ENCODE measurements at places on chromosomes 5 and 9. TPM values are rescaled to one million over a fixed set of nuclear protein-coding genes. Genes with fewer than 3 reads are reported as not detected.

Gene TRIM7
- 42.6 TPM for total RNA-seq

Gene FBXL7
- 3.0 TPM for total RNA-seq

Gene ANXA2R
- 0.46 TPM for total RNA-seq

Gene ALDH1B1
- total RNA-seq = 120 TPM

Gene GGTA1
- 3.2 TPM for total RNA-seq

- no peak overlapping the region for H3K27ac ChIP-seq
- no peak overlapping the region for H3K4me3 ChIP-seq
- no peaks in the 10 kb centered on the region for H3K27me3 ChIP-seq
- H3K36me3 ChIP-seq = no peaks in the 10 kb centered on the region
Observed at GRCh38 chr9:133921866-133922265, 70.3 kb downstream of the VAV2 start.

- peaks cover 70% of the 10 kb centered on the region for H3K27me3 ChIP-seq
- no peak overlapping the region for H3K4me3 ChIP-seq
- no peaks in the 10 kb centered on the region for H3K4me1 ChIP-seq
- no peak overlapping the region for H3K27ac ChIP-seq
- no peaks in the 10 kb centered on the region for H3K36me3 ChIP-seq
- no peak for DNase-seq
Observed at GRCh38 chr9:132439153-132439552, 29.1 kb downstream of the CFAP77 start.

DNA sequence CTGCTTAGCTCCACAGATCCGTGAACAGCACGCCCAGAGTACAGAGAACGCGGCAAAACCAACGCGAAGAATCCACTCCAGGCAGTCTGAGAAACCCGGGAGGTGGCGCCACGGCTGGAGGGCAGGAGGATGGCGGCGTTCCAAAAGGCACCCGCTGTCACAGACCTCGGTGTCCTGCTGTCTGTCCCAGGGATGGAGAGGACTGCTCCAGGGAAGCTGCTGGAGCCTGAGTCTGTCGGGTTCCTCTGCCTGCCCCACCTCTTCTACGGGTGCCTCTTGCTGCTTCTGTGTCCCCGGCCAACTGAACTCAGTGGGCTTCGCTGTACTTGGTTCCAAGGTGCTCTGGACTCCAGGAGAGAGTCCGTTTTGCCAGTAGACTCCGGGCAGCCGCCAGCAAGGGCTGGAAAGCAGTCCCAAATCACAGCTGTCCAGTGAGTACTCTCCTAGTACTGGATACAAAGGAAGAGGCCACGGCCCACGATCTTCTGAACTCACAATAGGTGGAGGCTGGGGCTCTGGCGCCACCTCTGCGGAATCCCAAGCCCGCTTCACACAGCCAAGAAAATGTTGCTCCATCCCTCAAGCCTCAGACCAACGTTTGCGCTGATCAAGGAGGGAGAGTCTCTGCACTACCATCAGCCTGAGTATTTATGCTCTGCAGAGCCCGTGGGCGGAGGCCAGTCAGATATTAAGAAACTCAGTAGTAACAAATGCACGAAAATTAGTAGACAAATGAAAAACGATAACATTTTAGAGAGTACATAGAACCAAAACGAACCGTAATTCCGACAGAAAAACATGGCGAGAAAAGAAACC lies 440 bp downstream of the ANXA2R start:
- peak; percentile 75 for DNase-seq
- H3K4me1 ChIP-seq = peaks cover 27% of the 10 kb centered on the region
- H3K36me3 ChIP-seq = no peaks in the 10 kb centered on the region
- peak overlapping the region; percentile 75 for H3K4me3 ChIP-seq
- H3K27ac ChIP-seq = peak overlapping the region; percentile 96

GRCh38 chr9:629146-629545 lies 212.4 kb upstream of the DMRT1 start:
- no peak for DNase-seq
- no peaks in the 10 kb centered on the region for H3K27me3 ChIP-seq
- H3K4me3 ChIP-seq = no peak overlapping the region
- no peaks in the 10 kb centered on the region for H3K36me3 ChIP-seq
- H3K4me1 ChIP-seq = peaks cover 3% of the 10 kb centered on the region

DNA sequence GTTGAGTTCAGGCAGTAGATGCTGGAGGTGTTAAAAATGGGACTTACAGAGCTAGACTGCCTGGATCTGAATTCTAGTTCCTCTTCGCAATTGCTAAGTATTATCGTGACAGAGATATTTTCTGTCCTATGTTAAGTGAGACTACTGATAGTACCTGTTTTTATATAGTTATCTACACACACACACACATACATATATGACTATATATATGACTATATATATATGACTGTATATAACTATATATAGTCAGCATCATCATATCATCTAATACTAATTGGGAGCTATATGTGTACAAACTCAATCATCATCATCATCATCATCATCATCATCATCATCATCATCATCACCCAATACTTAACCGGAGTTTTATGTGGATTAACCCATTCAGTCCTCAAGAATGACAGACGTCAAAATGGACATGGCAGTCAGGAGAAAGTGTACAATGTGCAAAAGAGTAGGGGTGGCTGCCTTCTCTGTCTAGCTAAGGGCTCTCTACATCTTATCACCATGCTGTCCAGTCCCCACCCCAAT lies 7.3 kb downstream of the PIK3R1 start:
- H3K27ac ChIP-seq = no peak overlapping the region
- H3K27me3 ChIP-seq = no peaks in the 10 kb centered on the region
- H3K36me3 ChIP-seq = peaks cover 18% of the 10 kb centered on the region
- DNase-seq = no peak
- peak overlapping the region; percentile 4 for H3K4me3 ChIP-seq

DNA sequence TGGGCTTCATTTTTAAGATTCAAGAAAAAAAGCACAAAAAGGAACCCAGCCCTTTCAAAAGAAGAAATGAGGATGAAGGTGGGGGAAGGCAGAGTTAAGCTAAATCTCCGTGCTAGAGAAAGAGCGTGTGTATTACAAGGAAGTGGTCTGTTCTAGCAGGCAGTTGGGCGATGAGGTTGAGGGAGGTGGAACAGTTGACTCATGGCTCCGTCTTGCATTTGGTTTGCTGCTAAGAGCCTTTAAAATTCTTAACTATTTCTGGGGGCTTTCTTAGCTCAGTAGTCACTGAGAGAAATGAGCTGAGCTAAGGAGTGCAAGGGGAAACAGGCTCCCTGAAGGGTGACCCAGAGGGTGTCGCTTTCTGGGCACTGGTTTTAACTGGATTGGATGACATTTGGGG lies 117.4 kb downstream of the GCNT1 start:
- no peaks in the 10 kb centered on the region for H3K36me3 ChIP-seq
- no peaks in the 10 kb centered on the region for H3K27me3 ChIP-seq
- no peak overlapping the region for H3K27ac ChIP-seq
- DNase-seq = no peak
- H3K4me3 ChIP-seq = no peak overlapping the region
- H3K4me1 ChIP-seq = no peaks in the 10 kb centered on the region

DNA sequence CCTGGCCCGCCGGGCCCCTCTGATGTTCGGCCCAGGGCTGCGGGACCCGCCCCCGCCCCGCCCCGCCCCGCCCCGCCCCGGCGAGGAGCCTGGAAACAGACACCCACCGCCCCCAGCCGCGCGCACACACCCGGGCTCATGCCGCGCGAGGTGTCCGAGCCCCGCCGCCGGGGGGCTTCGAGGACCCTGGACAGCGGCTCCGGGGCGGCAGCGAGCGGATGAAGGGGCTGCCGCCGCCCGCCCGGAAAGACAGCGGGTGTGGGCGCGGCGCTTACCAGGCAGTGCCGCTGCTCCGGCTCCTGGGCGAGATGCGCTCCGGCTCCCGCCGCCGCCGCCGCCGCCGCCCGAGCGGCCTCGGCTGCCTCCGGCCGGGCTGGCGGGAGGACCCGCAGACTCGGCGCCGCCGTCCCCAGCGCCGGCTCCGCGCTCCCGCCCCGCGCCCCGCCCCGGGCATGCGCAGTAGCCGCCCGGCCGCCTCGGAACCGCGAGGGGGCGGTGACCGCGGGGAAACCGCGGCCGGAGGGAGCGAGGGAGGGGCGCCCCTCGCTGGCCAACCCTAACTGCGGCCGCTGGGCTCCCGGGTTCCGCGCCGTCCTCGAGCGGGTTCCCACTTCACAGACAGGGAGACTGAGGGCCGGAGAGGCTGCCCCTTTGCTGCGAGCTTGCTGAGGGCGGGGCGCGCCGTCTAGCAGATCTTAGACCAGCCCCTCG lies at the start of gene GPRIN1:
Gene GPRIN1 (minus strand): TSS at position 433 of the 711 bp plus-strand sequence. CDS start 10,322 bp downstream, outside the sequence.
- DNase-seq = peak; percentile 63
- H3K4me3 ChIP-seq = peak within 1 kb of the TSS; percentile 67
- no peaks in the 10 kb centered on the region for H3K4me1 ChIP-seq
- H3K36me3 ChIP-seq = no peaks in the 10 kb centered on the region
- peaks cover 4% of the 10 kb centered on the region for H3K27me3 ChIP-seq
- H3K27ac ChIP-seq = no peak within 1 kb of the TSS

- H3K27me3 ChIP-seq = no peaks in the 10 kb centered on the region
- DNase-seq = no peak
- H3K27ac ChIP-seq = no peak overlapping the region
- no peaks in the 10 kb centered on the region for H3K4me1 ChIP-seq
Observed at GRCh38 chr5:2471152-2471879, 280.2 kb downstream of the IRX2 start.

GRCh38 chr9:92146610-92147009 lies 31.4 kb upstream of the SPTLC1 start:
- H3K4me3 ChIP-seq = no peak overlapping the region
- no peaks in the 10 kb centered on the region for H3K4me1 ChIP-seq
- DNase-seq = peak; percentile 38
- no peaks in the 10 kb centered on the region for H3K36me3 ChIP-seq
- no peaks in the 10 kb centered on the region for H3K27me3 ChIP-seq
- no peak overlapping the region for H3K27ac ChIP-seq

DNA sequence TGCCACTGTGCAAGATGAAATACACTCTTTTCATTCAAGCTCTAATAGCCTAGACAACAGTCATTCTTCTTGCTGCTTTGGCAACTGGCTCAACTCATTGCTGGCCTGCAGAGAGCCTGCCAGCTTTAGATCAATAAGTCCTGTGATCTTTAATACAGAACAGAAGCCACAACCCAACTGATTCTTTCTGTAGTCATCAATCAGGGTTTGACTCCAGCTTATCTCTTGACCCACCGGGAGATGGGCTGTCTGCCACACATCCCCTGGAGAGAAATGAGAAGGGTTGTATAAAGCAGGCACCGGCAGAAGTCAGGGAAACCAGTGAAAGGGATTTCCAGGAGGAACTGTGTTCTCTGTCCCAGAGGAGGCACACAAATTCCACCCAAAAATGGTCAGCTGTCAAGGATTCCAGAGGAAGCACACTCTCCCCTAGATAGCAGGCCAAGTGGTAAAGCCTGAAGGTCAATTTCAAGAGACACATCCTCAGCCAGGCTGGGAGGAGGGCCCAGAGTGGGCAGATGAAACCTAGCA lies 24.5 kb downstream of the LHFPL2 start:
- DNase-seq = no peak
- H3K27ac ChIP-seq = no peak overlapping the region
- no peaks in the 10 kb centered on the region for H3K27me3 ChIP-seq
- H3K36me3 ChIP-seq = no peaks in the 10 kb centered on the region
- peaks cover 6% of the 10 kb centered on the region for H3K4me1 ChIP-seq

DNA sequence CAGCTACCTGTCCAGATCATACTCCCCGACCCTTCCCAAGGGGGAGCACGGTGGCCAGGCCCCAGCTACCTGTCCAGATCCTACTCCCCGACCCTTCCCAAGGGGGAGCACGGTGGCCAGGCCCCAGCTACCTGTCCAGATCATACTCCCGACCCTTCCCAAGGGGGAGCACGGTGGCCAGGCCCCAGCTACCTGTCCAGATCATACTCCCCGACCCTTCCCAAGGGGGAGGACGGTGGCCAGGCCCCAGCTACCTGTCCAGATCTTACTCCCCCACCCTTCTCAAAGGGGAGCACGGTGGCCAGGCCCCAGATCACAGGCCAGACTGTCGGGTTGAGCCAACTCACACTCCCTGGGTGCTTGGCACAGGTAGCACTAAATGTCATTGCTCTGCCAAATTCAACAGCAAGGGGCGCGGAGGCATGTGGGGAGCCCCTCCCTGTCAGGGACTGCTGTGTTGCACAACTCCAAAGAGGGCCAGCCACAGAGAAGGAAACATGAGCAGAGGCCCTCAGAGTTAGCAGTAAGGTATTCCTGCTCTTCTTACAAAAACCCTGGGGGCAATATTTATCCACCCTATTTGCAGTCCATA lies 136.9 kb downstream of the OLFM1 start:
- H3K27me3 ChIP-seq = peaks cover 41% of the 10 kb centered on the region
- H3K36me3 ChIP-seq = no peaks in the 10 kb centered on the region
- H3K27ac ChIP-seq = no peak overlapping the region
- H3K4me1 ChIP-seq = no peaks in the 10 kb centered on the region

GRCh38 chr9:28651050-28651722 lies 1077.9 kb upstream of the C9orf72 start:
- H3K4me1 ChIP-seq = no peaks in the 10 kb centered on the region
- no peak overlapping the region for H3K27ac ChIP-seq
- H3K4me3 ChIP-seq = no peak overlapping the region
- H3K36me3 ChIP-seq = no peaks in the 10 kb centered on the region

- no peak overlapping the region for H3K27ac ChIP-seq
- H3K27me3 ChIP-seq = no peaks in the 10 kb centered on the region
- H3K4me3 ChIP-seq = no peak overlapping the region
- no peaks in the 10 kb centered on the region for H3K4me1 ChIP-seq
- H3K36me3 ChIP-seq = no peaks in the 10 kb centered on the region
- DNase-seq = no peak
Observed at GRCh38 chr5:56993241-56993640, 41.3 kb upstream of the MIER3 start.

DNA sequence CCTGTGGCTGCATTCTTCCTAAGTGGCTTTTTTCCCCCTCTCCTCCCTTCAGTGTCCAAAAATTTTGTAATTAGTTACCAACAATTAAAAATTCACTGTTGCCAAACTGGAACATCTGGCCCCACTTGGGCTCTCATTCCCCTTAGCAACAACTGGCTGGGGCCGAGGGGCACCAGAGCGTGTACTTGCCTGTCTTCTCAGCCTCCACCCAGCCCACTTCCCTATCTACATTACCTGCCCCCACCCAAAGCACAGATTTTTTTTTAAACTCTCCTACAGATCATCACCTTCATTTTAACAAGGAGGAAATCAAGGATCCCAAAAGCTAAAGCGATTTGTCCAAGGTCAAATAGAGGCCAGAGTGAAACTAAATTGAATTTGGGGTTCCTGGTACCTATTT lies 278.8 kb downstream of the EBF1 start:
- no peak for DNase-seq
- H3K4me1 ChIP-seq = no peaks in the 10 kb centered on the region
- H3K4me3 ChIP-seq = no peak overlapping the region
- no peaks in the 10 kb centered on the region for H3K27me3 ChIP-seq

GRCh38 chr5:61304590-61305381 lies 27.3 kb upstream of the ZSWIM6 start:
- H3K4me1 ChIP-seq = peaks cover 17% of the 10 kb centered on the region
- no peak overlapping the region for H3K4me3 ChIP-seq
- no peak for DNase-seq
- H3K36me3 ChIP-seq = no peaks in the 10 kb centered on the region

Data from psoas muscle (tissue), 8 donors.